CD14-positive monocyte (primary cell): ENCODE measurements at places on chromosomes 1 and 21. TPM values are rescaled to one million over a fixed set of nuclear protein-coding genes. Genes with fewer than 3 reads are reported as not detected.
A peak's percentile ranks its signal among the peaks of the same experiment; 100 is the strongest.

- peak; percentile 2 for DNase-seq
Measured at GRCh38 chr1:228267962-228268880, 60.4 kb downstream of the OBSCN start.

GRCh38 chr1:30014031-30014430 is 709.4 kb downstream of the MATN1 start:
- DNase-seq, result no peak

DNA sequence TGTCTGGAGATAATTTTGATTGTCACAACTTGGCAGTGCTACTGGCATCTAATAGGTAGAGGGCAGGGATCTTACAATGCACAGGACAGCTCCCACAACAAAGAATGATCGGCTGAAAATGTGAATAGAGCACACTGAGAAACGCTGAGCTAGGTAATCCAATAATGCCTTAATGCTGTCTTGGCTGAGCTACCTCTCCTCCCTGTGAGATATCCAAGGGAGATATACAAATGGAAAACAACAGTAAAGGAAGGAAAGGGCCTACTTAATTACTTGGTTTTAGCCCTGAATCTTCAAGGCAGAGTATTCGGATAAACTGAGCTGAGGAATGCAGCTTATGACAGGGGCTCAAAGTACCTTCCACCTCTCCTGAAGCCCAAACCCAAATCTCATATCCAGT is 2.9 kb downstream of the DNASE2B start:
- DNase-seq, result no peak

PGD gene
- 509 TPM for polyA plus RNA-seq

DNA sequence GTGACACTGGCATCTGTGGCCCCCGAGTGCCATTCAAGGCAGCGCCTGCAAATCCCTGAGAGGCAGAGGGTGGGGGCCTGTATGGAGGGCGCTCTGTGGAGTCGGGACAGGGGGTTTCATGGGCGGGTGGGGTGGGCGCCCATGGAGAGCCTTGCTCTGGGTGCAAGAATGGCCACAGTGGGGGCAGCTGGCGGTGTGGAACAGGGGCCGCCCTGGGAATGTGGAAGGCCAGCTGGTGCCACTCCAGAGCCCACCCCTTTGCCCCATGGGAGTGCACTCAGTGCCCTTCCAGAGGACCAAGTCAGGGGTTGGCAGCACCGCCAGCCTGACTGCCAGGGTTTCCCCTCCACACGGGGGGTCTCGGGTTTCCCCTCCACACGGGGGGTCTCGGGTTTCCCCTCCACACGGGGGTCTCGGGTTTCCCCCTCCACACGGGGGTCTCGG is 55.0 kb upstream of the TRAPPC10 start:
- DNase-seq, result no peak

DNA sequence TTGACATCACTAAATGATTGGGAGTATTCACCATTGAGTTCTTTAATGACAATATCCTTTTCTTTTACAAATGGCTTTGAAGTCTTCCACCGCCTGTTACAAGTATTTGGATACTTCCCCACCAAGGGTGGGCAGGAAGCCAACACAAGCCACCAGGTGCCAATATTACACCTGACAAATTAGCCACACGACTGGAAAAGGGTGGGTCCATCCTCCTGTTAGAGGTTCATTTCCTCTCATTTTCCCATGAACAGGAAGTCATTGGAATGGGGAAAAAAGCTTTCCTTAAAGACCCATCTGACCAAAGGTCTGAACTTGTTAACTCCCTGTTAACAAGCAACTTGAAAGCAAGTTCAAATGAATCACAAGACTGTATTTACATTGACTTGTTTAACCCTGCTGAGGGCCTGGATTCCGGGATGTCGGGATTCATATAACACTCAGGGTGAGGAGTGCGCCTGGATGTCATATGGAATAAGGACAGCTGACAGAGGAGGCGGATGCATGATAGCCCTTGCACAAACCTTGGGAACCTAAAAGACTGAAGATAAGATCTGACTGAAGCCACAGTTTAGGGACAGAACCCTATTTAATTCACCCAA is 40.5 kb upstream of the PROX1 start:
- no peak for DNase-seq

- DNase-seq, result no peak
Measured at GRCh38 chr1:56973923-56974742, 8.3 kb upstream of the C8B start.

FABP3 gene
- not detected for polyA plus RNA-seq

DNA sequence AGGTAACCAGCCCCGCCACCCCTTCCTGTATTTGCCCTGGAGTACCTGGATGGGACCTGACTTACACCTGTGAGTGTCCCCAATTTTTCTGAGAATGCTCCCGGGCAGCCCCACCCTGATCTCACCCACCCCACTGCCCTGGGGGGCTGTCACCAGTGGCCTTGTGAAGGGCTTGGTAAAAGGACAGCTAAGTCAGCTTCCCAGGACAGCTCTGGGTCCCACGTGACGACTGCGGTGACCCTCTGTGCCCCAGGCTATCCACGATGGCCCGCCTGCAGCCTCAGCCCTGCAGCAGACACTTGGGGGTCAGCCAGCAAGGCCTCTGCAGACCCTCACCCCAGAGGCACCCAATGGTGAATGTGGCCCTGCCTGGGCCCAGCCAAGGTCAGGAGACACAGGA is 5.6 kb downstream of the SRM start:
- no peak for DNase-seq

GRCh38 chr1:111707906-111708305 is 31.3 kb downstream of the INKA2 start:
- DNase-seq, result no peak

GRCh38 chr1:63466759-63467158 is 56.3 kb downstream of the ITGB3BP start:
- DNase-seq, result no peak

- no peak for DNase-seq
Measured at GRCh38 chr1:11526071-11526895, 47.3 kb downstream of the DISP3 start.

CATSPERE gene
- polyA plus RNA-seq, result 0.17 and 0.63 TPM in 2 replicates

GRCh38 chr1:7405844-7406500 is 365.1 kb upstream of the VAMP3 start:
- DNase-seq, result no peak

DNA sequence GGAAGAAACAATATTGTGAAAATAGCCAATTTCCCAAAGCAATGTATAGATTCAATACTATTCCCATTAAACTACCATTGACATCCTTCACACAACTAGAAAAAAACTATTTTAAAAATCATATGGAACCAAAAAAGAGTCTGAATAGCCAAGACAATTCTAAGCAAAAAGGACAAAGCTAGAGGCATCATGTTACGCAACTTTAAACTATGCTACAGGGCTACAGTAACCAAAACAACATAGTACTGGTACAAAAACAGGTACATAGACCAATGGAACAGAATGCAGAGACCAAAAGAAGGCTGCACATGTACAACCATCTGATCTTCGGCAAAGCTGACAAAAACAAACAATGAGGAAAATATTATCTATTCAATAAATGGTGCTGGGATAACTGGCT is 233.3 kb upstream of the TMPRSS15 start:
- no peak for DNase-seq

RASAL2 gene
- polyA plus RNA-seq, result 0.15 TPM

GRCh38 chr1:67171574-67171955 is 5.3 kb downstream of the IL23R start:
- no peak for DNase-seq

GBP5 gene
- 16.9 TPM for polyA plus RNA-seq

- peak; percentile 72 for DNase-seq
Measured at GRCh38 chr1:183810121-183810520, 5.2 kb downstream of the RGL1 start.

MATN1 gene
- polyA plus RNA-seq, result not detected

DNA sequence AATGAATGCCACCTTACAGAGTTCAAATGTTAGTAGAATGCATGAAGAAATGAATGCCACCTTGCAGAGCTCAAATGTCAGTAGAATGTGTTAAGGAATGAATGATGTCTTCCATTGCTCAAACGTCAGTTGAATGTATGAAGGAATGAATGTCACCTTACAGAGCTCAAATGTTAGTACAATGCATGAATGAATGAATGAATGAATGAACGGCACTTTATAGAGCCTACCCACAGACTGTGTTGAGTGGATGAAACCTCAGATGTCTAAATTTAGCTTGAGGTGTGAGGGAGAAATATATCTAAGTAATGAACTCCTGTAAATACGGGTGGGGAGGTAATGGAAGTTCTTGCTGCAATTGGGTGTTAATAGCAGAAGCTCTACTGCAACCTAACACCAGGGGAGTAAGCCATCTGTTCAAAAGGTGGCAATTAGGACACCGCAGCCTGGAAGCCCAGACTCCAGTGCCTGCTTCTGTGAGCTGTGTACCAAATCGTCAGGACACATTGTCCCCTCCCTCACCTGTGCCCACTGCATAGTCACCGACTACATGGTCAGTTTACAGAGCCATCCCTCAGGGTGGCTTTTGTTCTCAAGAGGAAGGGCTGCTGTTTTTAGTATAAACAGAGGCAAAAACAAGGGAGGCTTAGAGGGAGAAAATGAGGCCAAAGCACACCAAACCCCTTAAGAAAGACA is 26.7 kb downstream of the SUSD4 start:
- no peak for DNase-seq

IGSF9 gene
- polyA plus RNA-seq, result not detected

- DNase-seq, result no peak
Measured at GRCh38 chr1:222240536-222241181, 307.2 kb downstream of the HHIPL2 start.

RBM11 gene
- 0.47 TPM in 1 of 2 replicates, not detected in the other for polyA plus RNA-seq

DNA sequence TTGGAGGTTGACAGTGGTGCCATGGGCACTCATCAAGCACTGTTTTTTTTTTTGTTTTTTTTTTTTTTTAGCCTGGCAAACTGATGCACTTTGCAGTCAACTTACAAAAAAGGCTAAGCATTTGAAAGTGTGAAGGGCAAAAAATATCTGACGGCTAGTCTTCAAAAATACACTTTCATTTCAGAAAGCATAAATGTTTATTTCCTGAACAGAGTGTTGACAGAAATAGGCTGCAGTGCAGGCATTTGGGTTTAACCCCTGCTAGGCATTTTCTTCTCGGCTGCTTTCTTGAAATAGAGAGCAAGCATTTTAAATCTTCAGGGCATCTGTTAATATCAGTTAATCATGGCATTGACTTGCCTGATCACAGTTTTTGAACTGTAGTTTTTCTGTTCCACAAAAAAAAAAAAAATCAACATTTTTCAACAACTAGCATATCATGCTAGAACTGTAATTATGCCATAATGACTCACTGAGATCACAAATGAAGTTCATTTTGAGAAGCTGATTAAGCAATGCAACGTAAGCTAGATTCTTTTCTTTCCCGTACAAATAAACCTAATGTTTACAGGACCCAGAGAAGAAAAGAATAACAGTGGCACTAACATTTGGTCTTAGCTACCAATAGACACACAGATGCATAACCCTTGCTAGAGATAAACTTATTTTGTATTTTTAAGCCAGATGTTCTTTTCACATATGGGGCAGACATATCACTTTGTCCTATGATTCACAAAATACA is 100.4 kb upstream of the USH2A start:
- no peak for DNase-seq

- no peak for DNase-seq
Measured at GRCh38 chr1:67750691-67751054, 65.7 kb downstream of the GADD45A start.

DNA sequence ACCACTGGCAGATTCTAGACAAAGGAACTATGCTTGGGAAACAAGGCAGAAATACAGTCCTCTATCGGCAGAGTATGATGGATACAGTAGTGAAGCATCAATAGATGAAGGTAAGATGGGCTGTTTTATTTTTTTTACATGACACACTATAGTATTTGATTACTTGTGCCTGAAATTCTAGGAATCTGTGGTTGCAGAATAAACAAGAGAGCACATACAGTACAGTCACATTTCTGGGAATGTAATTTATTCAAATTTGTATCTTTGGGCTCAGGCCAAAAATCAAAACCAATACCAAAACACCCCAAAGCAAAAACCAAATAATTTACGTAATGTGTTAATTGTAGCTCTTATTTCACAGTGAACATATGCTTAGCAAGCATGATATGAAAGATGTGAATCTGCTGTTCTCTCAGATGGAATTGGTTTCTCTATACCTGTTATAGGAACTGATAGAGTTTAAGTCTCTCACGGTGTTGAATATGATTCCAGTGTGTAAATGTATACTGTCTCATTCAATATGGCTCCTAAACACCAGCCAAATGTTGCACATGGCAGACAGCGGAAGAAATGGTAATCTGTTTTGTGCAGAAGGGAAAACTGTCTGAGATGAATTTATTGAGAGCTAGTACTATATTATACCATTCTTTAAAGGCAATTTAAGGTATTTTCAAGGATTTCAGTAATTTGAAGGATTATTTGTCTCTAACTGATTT is 83.3 kb downstream of the SYT14 start:
- DNase-seq, result no peak

GRCh38 chr1:206563367-206564207 is 48.7 kb downstream of the EIF2D start:
- no peak for DNase-seq

UBE2U gene
- polyA plus RNA-seq, result not detected

DNA sequence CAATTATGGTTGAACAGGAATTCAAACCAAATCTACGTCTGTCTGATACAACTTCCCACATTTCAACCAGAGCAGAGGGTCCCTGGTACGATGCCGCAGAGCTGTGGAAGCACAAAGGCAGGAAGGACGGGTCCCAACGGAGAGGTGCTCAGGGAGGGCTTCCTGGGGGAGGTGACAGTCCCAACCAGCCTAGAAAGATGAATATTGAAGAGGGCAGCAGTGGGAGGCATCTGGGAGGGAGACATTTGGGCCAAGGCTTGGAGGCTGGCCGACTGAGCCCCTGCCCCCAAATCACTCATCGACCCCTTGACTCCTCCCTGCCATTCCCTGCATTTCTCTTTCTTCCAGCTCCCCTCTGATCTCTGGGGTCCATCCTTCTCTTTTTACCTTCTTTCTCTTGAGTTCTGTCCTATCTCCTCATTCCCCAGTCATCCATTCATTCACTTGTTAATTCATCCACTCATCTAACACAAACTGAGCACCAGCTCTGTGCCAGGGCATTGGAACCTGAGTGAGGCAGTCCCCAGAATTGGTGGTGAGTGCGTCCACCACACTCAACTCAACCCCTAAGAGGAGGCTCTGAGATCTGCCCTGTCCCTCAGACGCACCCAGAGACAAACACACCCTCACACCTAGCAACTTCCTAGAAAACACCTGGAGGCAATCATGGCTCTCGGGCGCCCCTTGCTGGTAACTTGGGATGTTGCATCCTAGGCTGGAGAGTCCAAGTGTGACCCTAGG is 13.2 kb upstream of the CELA3B start:
- DNase-seq, result peak; percentile 64

GRCh38 chr1:5010656-5011055 is 356.2 kb downstream of the AJAP1 start:
- no peak for DNase-seq

- no peak for DNase-seq
Measured at GRCh38 chr1:145777357-145778145, 46.3 kb downstream of the RNF115 start.

KRTAP10-1 gene
- not detected for polyA plus RNA-seq
